ENCODE measurements at places on chromosomes 2 and 18.

- peak; percentile 83 for DNase-seq
These were observed 7.1 kb upstream of the ZFP36L2 start for GRCh38 chr2:43233218-43234212.

DNA sequence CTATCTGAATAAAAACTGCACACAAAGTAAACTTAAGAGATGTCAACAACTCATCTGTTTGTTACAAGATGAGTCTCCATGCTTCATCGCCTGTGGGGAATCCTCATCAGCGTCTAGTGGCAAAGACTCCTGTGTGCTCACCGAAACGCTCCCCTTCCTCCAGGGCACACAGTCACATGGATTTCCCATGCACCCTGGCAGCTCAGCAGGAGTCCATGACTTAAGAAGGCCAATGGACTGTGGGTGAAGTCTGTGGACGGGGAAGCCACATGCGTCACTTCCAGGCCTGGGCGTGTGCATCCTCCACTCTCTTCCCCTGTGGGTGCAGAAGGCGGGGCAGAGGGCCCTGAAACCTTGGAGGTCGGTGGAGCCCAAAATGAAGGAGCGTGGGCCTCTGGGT is 41.1 kb downstream of the ID2 start:
- DNase-seq, result no peak

- DNase-seq, result no peak
These were observed 700.9 kb downstream of the ERBB4 start for GRCh38 chr2:211837706-211838105.

GRCh38 chr2:127261804-127262406 is 32.0 kb downstream of the ERCC3 start:
- no peak for DNase-seq

- no peak for DNase-seq
These were observed 90.0 kb upstream of the ERBB4 start for GRCh38 chr2:212628586-212628985.

DNA sequence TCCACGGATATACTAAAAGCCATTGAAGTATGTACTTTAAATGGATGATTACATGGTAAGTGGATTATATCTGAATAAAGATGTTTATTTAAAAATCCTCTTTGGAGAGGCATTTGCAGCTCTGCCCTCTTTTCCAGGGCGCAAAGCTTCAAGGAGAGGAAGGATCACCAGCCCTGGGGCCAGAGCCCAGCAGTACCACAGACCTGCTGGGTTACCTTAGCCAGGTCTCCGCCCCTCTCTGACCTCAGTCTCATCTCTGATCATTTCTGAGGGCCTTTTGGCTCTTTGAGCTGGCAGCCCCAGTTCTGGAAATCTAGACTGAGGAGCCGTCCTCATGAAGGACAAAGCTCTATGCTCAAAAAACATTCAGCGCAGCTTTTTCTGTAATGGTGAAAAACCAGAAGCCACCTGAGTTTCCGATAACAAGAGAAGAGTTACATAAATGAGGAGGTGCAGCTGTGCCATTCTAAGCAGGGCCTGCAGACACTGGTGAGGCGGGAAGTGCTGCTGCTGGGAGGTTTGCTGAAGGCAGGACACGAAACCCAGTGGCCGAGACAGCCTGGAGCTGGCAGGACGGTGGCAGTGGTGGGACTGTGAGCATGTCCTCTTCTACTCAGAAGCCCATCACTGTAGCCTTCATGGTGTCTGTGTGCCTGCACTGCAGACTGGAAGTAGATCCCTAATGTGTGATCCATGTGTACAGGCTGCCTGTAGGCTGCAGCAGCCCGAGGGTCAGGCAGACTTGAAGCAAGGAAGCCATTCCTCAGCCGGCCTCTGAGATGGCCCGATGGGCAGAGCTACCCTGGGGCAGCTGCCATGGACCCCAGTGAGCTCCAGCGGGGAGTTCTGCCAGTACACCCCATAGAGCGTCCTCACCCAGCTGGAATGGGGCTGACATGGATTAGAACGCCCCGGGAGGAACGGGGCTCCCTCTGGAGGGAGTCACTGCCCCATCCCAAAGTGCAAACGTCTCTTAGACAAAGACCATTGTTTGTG is 27.7 kb downstream of the ADRA2B start:
- no peak for DNase-seq

GRCh38 chr2:44529448-44529847 is 167.7 kb downstream of the CAMKMT start:
- DNase-seq, result no peak

DNA sequence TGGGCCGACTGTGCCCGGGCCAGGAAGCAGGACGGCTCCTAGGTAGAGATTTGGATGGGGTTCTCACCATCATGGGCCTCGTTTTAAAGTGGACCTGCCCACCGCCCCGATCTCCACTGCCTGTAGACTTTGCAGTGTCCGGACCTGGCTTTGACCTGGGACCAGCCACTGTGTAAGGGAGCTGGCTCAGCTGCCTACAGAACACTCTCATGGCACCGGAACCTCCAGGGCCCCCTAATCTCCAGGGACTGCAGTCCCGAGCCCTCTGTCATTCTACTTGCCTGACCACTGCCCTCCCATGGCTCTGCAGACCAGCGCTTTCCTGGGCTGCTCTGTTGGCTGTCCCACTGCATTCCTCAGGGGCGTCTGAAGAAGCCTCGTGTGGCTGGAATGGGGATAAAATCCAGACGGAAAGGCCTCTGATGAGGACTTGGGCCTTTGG is 120.8 kb downstream of the GLI2 start:
- no peak for DNase-seq

DNA sequence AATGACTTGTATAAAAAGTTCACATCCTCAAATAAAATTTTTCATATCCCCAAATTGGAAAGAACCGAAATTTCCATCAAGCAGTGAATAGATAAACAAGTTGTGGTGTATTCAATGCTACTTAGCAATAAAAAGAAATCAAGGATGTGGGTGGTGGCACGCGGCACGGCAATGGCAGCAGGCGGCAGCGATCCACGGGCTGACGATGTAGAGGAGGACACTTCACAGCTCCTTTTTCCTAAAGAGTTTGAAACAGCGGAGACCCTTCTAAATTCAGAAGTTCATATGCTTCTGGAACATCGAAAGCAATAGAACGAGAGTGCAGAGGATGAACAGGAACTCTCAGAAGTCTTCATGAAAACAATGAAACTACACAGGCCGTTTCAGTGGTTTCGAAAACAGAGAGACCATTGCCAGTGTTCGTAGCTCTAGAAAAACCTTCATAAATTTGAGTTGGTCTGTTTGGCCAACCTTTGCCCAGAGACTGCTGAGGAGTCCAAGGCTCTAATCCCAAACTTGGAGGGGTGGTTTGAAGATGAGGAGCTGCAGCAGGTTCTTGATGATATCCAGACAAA is 9.8 kb upstream of the IL36A start:
- no peak for DNase-seq

- DNase-seq, result no peak
These were observed 1.2 kb upstream of the GPR39 start for GRCh38 chr2:132415256-132415914.

- DNase-seq, result no peak
These were observed 49.7 kb upstream of the CD28 start for GRCh38 chr2:203656522-203657287.

GRCh38 chr18:23073996-23074606 is 61.2 kb upstream of the CABLES1 start:
- DNase-seq, result no peak

GRCh38 chr18:52452427-52452826 is 112.4 kb downstream of the DCC start:
- DNase-seq, result no peak

DNA sequence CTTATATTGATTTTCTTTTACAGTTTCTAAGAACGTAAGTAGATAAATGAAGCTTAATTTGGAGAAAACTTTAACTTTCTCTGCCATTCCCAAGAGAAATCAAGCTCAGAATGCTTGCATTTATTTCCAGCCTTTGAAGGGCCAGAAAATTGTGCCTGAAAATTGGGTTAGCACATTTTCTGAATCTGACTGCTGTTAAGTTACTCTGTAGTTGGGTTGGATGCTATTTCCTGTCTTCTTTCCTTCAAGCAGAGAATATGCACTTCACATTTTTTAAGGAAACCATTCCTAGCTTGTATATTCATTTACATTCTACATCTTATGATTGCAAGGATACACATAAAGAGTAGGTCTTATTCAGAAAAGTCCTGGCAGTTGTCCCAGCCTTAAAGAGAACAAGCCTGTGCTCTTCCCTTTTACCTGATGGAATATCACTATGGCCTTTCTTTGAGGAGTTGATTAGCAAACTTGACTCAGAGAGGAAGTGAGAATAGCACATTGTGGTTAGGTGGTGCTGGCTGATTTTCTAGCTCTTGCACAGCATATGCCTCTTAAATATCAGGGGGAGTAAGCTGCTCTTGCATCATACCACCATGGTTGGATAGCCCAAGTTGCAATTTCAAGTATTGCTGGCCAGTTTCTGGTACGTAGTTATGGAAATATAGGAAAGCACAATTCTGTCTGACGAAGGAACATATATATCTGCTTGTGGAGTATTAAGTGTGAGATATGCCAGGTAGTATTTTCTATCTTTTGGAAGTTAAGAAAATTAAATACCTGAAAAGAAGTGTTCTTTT is 133.7 kb downstream of the COMMD1 start:
- peak; percentile 96 for DNase-seq

DNA sequence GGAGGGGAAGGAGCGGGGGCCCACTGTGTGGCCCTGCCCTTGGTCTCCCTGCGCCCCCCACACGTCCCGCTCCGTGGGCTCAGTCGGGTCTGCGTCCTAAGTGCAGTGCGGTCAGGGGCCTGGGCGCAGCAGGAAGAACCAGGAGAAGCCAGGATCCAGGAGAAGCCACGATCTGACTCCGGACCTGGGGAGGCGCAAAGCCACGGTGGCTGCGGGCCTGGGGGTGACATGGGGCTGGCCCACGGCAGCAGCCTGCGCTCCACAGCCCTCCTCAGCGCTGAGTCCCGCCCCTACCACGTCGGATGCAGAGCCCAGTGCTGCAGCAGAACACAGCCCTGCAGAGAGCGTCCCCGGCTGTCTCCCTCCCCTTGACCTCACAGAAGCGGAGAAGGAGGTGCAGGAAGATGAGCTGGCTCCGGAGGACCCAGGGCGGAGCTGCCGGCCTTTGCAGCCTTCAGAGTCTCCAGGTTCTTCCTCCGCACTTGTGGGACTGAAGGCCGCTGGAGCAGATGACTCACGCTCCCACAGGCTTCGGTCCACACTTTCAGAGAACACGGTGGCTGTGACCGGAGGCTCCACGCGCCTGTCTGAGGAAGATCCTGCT is 589.2 kb upstream of the SALL3 start:
- DNase-seq, result no peak

Measured in AML-193 (cell line).